ENCODE measurements at places on chromosomes 2 and 18.

DNA sequence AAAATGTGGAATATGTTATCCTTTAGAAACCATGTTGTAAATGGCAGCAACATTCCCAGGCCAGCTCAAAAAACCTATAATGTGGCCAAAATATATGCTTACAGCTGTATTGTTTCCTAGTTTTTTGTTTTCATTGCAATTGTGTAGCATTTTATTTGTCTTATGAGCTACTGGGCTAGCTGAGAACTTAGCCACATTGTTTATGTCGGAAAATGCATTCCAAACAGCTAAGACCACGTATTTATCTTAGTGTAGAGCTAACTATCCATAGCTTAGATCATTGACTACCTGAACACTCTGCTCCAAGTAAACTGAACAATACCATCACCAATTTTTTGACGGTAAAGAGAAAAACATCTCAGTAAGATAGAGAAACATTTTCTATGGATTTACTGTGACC, 38.4 kb downstream of the METAP1D start:
- no peak for DNase-seq

DNA sequence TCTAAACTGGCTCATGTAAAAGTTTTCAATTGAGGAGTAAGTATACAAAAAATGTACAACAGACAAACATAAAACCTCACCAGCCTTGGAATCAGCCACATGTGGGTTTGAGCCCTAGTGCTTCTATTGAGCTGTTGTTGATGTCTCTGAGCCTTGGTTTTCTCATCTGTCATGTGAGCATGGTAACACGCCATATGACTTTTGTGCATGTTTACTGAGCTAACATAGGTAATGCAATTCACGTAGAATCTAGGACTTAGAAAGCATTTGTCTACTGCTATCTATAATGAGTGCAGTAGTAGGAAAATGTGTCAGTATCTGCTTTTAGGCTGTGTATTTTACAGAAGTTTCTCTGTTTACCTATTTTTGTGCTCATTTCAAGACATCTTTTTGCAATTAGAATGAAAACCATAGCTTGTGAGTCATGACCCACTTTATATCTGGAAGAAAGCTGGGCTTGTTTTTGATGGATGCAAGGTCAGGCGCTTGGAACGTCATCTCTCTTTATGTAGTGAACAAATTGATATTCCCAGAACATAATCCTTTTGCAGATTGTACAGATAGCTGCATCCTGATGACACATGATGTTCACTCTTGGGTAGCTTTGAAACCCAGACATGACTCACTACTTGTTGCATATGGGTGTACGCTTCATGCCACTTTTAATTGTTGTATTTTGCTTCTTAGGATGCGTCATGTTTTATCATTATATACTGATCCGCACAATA, 94.3 kb downstream of the RNF144A start:
- no peak for DNase-seq

- no peak for DNase-seq
Measured at GRCh38 chr2:230773039-230773773, 60.6 kb downstream of the CAB39 start.

DNA sequence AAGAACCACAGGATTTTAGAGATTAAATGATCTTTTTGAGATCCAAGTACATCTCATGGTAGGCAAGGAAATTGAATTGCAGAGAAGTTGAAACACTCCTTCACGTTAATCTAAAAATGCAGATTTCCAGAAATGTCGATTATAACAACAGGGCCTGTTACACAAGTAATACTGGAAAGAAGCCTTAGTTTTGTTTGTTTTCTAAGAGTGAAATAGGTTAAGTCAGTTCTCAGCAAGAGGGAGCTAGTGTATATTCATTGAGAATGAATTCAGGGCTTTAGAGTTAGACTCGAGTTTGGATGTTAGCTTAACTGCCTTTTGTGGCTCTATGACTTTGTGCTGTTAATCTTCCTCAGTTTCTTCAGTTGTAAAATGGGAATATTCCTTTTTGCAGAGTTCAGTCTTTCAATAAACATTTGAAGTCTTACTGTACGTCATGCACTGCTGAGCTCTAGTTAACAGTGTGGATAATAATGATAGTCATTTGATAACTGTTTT, 926 bp downstream of the NDUFV2 start:
- no peak for DNase-seq

DNA sequence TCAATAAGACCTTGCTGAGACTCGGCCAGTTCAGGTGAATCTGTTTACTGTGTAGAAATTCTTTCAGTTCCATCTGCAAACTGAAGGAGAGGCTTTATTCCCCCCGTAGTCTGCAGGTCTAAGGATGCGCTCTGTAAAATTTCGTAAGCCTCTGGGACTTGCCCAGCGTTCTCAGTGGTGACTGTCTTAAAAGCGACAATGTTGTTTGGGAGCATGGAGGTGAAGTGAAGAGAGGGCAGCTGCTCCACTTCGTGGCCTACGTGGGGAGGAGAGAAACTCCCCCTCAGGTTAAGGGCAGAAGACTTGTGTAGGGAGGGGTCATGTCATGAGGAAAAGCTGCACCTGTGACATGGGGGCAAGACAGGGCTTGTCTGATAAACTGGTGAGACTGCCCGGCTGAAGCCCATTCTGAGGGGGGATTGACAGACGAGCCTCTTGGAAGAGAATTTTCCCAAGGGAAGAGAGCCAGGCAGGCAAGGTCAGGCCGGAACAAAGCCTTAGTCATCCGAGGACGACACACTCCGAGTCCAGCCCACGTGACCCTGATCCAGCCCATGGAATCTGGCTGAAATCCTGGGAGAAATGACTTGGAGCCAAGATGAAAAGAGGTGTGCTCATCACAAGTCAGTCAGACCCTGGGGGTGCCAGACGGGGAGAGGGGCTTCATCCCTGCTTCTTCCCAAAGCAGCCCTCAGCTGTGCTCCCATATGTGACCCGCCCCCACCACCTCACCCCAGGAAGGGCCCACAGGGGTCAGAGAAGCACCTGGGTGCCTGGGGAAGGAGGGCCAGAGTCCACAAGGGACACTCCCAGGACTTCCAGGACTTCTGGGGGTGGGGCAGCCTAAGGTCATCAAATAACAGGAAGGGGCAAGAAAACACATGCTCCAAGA, 88.5 kb upstream of the SH3BP4 start:
- no peak for DNase-seq

DNA sequence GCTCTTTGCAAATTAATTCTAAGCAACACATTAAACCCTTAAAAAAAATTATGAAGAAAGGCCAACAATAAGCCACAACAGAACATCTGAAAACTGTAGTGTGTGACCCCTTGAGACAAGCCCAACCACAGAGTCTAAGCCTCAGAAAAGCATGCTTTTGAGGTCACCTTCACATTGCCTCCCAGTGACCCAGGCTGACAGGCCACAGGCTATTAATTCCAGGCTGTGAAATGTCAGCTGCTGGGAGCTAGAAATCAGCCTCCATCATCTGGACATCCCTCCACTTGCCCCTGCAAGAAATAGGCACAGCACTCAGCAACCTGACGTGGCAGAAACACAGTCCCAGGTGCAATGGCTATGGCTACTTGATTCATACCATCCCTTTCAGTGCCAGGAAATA, 179.4 kb upstream of the ZFP36L2 start:
- no peak for DNase-seq

- no peak for DNase-seq
Measured at GRCh38 chr18:53735526-53735925, 488.9 kb downstream of the MBD2 start.

DNA sequence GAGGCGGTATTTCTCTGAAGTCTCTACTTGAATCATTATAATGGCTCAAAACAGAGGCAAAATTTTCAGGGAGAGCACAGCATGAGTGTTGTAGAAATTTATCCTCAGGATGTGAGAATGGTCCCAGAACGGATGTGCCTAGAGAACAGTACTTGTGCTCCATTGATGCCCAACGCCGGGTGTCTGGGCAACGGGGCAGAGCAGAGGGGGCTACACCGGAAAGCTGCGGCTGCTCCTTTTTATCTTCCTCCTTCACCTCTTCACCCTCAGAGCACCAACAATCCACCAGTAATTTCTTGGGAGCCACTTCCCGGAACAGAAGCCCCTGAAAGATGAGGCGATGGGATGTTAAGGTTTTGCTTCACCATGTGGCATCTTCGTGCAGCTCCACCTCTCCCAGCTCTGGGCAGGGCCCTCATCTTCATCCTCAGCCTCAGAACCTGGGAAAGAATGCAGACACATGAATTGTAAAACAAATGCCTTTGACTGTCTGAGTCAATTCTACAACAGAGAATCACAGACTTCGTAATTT, 71.5 kb downstream of the PTGR3 start:
- no peak for DNase-seq

GRCh38 chr2:177155631-177156030, 57.0 kb upstream of the HNRNPA3 start:
- DNase-seq = no peak

DNA sequence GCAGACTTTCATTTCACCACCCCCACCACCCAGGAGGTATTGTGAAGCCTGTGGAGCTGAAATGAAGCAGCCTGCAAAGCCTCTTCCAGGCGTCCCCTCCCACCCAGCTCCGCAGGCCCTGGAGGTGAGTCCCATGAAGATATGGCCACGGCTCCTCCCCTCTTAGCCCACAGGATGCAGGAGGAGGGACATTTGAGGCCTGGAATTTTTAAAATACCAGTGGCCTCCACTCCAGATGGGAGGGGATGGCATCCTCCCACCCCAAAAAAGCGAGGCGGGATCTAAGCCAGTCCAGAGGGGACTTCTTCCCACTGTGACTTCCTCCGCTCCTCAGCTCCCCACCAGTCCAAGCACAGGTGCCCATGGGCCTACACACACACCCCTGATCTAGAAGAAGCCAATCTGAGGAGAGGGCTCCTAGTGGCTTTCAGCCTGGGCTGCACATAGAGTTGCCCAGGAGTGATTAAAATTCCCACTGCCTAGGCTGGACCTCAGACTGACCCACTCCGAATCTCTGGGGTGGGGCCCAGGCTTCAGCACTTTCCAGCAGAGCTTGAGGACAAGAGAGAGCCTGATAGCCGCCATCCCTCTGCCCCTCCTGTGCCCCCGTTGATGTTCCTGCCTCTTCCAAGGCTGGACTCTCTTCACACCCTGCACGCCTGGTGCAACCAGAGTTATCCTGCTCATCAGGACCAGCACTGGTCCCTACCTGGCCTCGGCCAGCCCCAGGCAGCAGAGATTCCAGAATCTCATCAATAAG, 206.9 kb downstream of the TNS1 start:
- no peak for DNase-seq

DNA sequence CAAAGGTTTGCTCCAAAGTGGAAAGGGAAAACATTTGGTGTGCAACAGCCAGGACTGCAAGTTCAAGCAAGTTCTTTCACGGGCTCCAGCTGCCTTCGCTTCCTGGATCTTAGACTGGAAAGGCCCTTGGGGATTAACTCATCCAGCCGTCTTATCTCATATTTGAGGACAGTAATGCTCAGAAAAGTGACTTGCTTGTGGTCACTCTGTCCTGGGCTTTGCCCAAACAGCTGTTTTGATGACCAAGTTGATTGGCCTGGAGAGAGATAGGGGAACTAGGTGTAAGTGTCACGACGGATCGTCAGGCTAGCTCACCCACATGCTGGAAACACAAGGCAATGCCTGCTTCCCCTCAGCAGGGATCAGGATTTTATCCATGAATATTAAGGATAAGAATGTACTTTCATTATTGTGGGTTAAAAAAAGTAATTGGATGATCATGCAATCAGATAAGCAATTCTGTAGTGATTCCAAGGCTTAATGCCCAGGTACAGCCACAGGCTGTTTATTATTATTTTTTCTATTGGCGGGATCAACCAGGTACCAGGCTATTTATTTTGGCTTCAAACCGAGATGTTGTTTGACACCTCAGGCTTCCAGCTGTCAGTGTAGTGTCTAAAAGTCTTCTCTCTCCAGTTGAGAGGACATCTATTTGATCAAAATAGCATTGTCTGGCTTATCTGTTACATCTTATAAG, 162.5 kb upstream of the EPAS1 start:
- DNase-seq = no peak

GRCh38 chr2:145771525-145771924, 1251.6 kb upstream of the ZEB2 start:
- DNase-seq = no peak

GRCh38 chr2:177332026-177332991, 60.3 kb upstream of the AGPS start:
- no peak for DNase-seq

- no peak for DNase-seq
Measured at GRCh38 chr18:7579176-7579917, 12.2 kb downstream of the PTPRM start.

GRCh38 chr2:109523536-109524361, 90.0 kb downstream of the SEPTIN10 start:
- DNase-seq = no peak

DNA sequence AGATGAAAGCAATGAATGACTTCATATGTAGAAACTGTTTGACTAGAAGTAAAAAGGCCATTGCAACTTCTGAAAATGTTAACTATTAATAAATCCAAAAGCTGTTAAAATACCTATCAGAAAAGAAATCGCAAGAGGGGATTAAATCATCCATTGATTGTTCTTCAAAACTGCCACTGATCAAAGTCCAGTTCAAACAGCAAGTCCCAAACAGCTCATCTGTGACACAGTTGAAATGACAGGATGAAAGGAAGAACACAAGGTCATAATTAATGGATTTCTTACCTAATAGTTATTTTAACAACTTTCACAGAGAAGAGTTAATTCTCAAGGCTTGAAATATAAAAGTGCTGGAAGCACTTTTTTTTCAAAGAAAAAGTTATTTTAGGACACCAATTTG, 90.4 kb downstream of the SESTD1 start:
- no peak for DNase-seq

GRCh38 chr2:211373203-211373602, 816.8 kb downstream of the CPS1 start:
- no peak for DNase-seq

- no peak for DNase-seq
Measured at GRCh38 chr2:222844323-222844722, 16.5 kb upstream of the ACSL3 start.

DNA sequence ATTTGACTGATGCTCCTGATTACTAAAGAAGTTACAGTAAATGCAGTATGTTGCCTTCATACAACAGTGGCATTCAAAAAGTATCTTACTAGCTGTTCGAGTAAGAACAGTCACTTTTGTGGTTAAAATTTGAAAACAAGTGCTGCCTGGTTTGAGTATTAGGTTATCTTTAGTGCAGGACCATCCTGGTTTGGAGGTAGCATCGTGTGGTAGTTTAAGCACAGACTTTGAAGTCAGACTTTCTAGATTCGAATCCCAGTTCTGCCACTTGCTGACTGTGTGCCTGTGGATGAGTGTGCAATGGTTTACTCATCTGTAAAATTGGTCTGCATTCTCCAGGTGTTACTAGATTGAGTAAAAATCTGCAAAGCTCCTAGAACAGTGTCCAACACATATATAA, 96.8 kb downstream of the SGPP2 start:
- DNase-seq = no peak

- no peak for DNase-seq
Measured at GRCh38 chr2:135074216-135074615, 22.1 kb downstream of the RAB3GAP1 start.

All from stimulated activated CD8-positive, alpha-beta memory T cell treated with anti-CD3 and anti-CD28 coated beads, Interleukin-15, amount 100 ng/mL, for 1 hour (primary cell).